ENCODE measurements at places on chromosomes 12 and 14.

DNA sequence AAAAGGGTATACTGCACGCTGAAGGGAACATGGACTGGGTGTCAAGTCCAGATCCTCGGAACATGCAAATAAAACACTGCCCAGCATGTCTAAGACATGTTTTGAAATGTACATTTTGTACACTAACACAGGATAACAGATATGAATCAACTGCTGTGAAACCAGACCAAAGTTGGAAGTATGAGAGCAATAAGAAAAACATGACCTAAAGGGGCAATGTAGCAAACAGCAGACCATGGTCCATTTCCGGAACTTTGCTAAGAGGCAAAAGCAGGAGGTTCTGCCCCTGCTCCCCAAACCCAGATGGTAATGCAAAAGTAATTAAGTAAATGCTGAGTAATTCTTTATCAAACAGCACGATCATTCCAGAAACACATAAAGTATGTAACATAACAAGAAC lies 125.2 kb downstream of the SLC25A21 start:
- no peak for DNase-seq

GRCh38 chr12:16506394-16506793 lies 99.6 kb downstream of the LMO3 start:
- no peak for DNase-seq

GRCh38 chr14:103196716-103197115 lies 73.5 kb downstream of the TNFAIP2 start:
- no peak for DNase-seq

- peak; percentile 66 for DNase-seq
Observed at GRCh38 chr12:28872654-28873268, 276.3 kb upstream of the FAR2 start.

- DNase-seq, result no peak
Observed at GRCh38 chr14:98181768-98182167, 1090.2 kb downstream of the BCL11B start.

GRCh38 chr14:52619687-52620086 lies 67.1 kb downstream of the GPR137C start:
- DNase-seq, result no peak

DNA sequence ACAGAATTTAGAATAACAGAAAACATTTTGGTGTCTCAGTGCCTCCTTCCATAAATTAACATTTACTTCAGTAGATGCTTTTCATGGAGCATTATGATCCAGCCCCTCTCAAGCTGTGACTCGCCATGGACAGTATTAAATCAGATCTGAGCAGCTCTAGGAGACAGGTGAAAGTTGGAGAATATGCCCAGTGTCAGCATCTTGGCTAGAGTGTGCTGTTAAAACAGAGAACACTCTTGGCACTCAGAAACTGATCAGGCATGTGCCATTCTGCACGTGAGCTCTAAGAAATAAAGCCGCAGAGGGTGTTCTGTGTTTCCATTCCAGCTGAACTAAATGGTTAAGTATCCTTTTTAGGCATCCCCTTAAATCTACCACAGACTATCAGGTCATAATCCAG lies 68.0 kb downstream of the DIP2B start:
- DNase-seq, result no peak

- peak; percentile 94 for DNase-seq
Observed at GRCh38 chr12:88241862-88242570, 99.9 kb downstream of the TMTC3 start.

GRCh38 chr12:12190087-12190809 lies 76.6 kb downstream of the LRP6 start:
- peak; percentile 47 for DNase-seq

- DNase-seq, result no peak
Observed at GRCh38 chr14:41608681-41609390, 2.2 kb downstream of the LRFN5 start.

GRCh38 chr14:104559028-104559803 lies 20.3 kb upstream of the C14orf180 start:
- DNase-seq, result peak; percentile 47

Measured in kidney tubule cell (primary cell).